ENCODE measurements at places on chromosomes 3 and 15.

GRCh38 chr3:16216373-16216935 is 42.0 kb downstream of the GALNT15 start:
- no peak for DNase-seq

DNA sequence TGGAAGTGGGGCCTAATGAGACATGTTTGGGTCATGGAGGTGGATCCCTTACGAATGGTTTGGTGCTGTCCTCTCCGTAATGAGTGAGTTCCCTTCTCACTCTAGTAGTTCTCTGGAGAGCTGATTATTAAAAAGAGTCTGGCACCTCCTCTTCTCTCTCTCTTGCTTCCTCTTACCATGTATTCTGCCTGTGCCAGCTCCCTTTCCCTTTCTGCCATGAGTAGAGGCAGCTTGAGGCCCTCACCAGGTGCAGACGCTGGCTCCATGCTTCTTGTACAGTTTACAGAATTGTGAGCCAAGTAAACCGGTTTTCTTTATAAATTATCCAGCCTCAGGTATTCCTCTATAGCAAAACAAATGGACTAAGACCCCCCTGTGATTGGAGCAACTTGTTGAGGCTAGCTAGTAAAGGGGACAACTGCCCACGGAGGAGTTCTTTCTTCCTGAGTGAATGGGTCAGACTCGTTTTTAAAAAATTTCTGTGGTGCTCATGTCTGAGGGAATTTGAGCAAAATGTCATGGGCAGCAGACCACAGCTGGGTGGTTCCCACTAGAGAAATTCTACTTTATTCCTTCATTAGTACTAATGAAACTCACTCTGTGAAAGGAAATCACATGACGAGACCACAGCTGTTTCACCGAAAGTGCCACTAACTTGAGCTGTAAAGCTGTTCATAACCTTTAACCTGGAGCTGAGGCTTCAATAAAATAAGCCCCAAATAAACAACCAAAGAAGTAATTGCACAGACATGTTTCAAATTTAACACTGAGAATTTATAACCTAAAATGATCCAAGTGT is 210.0 kb downstream of the NFKBIZ start:
- DNase-seq: no peak

DNA sequence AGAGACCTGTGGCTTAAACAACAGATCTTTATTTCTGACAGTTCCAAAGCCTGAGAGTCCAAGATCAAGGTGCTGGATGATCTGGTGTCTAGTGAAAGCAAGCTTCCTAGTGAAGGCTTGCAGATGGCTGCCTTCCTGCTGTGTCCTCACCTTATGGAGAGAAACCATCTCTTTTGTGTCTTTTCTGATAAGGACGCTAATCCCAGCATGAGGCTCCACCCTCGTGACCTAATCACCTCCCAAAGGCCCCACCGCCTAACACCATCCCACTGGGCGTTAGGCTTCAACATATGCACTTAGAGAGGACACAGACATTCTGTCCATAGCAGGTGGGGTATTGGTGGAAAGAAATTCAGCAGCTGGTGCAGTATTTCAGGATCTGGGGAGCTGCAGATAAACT is 19.8 kb upstream of the LYSMD4 start:
- no peak for DNase-seq

DNA sequence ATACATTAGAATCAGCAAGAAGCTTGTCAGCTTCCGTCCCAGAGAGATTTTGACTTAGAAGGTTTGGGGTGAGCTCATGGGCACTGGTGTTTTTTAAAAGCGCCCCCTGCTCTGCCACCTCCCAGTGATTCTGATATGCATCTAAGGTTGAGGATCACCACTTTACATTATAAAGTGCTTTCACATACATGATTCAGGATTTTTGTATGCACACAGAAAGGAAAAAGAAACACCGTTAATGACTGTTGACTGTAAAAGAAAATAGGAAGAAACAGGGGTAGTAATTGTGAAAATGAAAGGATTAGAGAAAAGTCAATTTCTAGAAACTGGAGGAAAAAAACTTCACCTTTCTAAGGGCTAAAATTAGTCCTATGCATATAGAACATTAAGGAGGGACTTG is 104.9 kb upstream of the ZBED2 start:
- no peak for DNase-seq

DNA sequence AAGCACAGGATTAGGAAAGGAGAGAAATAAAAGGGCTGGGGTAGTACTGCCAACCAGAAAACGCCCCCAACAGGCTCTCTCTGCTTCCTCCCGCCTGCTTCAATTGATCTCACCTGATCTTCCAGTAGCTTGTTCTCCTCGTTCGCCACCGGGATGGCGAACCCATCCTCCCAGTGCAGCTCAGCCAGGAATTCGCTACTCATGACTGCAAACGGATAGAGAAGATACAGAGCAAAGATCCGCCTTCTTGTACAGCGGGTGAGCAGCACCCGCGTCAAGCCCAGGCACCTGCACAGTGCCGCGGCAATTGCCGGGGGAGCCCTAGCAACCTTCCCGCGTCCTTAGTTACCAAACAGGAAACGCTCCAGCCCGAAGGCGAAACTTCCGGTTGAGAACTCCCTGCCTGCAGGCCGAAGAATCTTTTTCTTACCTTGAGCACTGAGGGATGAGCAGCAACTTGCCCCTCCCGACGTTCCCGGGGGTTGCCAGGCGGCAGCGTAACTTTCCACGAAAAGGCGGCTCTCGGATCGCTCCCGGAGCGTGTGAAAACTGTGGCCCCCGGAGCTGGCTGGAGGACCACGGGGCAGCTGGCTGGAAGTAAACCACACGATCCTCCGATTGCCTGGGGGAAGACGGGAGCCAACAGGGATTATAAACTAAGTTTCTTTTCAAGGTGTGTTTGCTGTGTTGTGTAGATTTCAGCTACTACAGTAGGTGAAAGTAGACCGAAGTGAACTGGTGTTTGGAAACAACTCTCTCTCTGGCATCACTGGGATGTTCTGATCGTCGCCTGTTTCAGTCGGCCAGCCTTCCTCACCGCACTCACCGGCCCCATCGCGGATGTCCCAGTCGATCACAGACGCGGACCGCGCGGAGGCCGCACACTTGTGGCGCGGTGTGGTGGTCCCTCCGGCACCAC is at the start of gene CCDC39:
Gene CCDC39, minus strand, starts transcription at position 312 of the 919 bp plus-strand sequence. Its CDS starts 109 bp downstream, at position 203.
- no peak for DNase-seq

- DNase-seq: no peak
These were observed 279.3 kb downstream of the KCNH8 start for GRCh38 chr3:19427422-19428149.

- no peak for DNase-seq
These were observed 932 bp downstream of the ARL8B start for GRCh38 chr3:5122741-5123706.

DNA sequence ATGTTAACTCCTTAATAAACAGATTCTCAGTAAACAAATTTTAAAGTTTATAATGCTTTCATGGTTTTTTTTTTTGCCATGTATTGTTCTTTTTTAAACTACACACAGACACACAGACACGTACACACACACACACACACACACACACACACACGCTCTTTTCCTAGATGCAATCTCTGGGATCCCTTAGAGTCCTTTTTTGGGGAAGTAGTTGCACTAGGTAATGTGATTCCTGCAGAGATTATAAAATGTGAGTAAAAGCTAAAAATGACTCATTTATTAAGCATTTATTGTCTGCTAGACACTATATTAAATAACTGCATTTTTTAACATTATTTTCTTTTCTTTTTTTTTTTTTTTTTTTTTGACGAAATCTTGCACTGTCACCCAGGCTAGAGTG is 19.9 kb downstream of the NDUFB5 start:
- DNase-seq: no peak

GRCh38 chr3:155872904-155873646 is 2.6 kb downstream of the GMPS start:
- DNase-seq: no peak

GRCh38 chr3:157540656-157541055 is 37.4 kb upstream of the VEPH1 start:
- no peak for DNase-seq

- no peak for DNase-seq
These were observed 420.3 kb upstream of the CFAP20DC start for GRCh38 chr3:59469948-59470723.

DNA sequence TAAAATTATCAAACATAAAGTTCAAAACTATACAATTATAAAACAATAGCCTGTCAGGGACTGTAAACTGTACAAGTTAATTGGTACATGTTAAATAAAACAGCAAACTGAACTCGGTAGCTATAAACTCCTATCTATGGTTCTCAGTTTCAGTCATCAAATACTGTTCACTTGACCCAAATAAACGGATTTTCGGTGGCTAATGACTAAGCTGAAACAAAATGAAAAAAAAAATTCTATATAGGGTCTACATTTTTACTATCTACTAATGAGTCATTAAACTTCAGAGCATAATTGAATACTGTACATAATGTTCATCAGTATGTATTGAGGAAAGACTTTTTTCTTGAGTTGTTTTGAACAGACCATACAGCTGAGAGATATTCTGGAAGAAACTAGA is 6.6 kb downstream of the PROK2 start:
- no peak for DNase-seq

- no peak for DNase-seq
These were observed 93.7 kb downstream of the TMEM266 start for GRCh38 chr15:76153241-76154197.

- no peak for DNase-seq
These were observed 124.3 kb downstream of the ZNF280D start for GRCh38 chr15:56608993-56609392.

DNA sequence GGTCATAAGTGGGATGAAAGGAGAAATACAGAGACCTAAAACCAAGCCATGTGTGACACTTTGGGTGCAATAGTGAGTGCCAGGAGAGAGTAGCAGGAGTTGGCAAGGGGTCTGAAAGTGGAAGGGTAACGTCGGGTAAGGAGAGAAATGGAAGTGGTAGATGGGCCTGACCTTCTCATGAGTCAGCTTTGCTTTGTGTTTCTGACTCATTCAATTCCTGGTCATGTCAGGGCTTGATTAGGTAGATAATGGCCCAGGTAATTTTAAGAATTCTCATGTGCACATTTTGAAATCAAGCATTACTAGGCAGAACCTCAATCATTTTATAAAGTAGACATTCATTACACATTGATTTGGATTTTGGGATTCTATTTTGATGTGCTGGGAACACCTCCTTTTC is 262.5 kb downstream of the SOX2 start:
- DNase-seq: no peak

DNA sequence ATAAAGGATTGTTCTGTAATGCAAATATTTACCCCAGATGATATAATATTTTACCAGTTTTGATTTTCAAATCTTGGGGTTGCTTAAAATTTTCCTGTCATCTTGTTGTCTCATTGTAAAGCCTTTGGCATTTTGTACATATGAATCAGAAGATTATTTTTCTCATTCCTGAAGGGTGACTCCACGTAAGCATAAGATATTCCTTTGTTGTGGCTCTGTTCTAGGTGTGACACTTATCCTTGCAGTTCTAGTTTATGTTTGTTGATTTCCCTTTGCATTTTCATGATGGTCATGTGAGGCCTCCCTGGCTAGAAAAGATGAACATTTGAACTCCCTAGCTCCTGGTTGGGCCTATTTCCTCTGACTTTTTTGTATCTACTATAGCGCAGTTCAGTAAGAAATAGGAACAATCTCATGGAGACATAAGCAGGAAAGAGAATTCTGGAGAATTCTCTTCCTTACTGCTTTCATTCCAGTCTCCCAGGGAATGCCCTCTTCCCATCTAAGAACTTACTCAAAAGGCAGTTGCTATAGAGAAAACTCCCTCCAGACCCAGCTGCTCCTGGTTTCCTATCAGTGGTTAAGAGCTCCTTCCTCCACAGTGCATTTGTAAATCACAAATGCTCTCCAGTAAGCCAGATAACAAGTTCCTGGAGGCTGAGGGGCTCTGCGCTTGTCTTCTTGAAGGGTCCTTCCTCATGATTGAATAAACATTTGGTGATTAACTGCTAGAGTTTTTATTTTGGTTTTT is 124.7 kb downstream of the WNT5A start:
- DNase-seq: no peak

GRCh38 chr3:160671231-160671630 is 5.7 kb upstream of the ARL14 start:
- DNase-seq: no peak

- DNase-seq: no peak
These were observed 326.7 kb upstream of the ROPN1 start for GRCh38 chr3:124318656-124319055.

- no peak for DNase-seq
These were observed 150.5 kb upstream of the LRRFIP2 start for GRCh38 chr3:37324850-37325321.

DNA sequence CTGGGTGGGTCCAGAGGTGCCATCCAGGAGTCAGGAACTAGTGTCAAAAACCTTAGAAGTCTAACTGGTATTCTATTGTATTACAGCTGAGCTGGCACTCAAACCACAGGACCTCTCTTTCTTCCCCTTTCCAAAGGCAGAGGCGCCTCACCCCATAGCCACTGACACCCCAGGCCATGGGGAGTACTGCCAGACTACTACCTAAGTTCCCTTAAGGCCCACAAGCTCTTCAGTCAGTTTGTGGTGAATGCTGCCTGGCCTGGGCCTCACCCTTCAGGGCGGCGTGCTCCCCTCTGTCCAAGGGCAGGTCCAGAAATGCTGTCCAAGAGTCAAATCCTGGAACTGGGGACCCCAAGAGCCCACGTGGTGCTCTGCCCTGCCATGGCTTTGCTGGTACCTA is 43.0 kb upstream of the FGF7 start:
- no peak for DNase-seq

DNA sequence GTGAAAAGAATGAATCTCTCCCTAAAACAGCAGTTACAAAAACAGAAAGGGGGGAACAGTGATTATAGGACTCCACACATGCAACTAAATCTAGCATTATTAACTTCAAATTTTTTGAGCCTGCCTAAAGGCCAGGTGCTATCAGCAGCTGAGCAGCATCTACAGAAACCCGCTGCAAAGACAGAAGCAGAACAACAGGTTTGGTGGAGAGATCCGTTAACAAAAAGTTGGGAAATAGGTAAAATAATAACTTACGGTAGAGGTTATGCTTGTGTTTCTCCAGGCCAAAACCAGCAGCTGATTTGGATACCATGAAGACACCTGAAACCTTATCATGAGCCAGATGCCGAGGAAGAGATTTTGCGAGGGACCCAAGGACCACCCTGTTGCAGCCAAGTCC is 201.6 kb upstream of the UBE3A start:
- DNase-seq: no peak

GRCh38 chr3:113312416-113312815 is 101.1 kb downstream of the BOC start:
- DNase-seq: no peak

DNA sequence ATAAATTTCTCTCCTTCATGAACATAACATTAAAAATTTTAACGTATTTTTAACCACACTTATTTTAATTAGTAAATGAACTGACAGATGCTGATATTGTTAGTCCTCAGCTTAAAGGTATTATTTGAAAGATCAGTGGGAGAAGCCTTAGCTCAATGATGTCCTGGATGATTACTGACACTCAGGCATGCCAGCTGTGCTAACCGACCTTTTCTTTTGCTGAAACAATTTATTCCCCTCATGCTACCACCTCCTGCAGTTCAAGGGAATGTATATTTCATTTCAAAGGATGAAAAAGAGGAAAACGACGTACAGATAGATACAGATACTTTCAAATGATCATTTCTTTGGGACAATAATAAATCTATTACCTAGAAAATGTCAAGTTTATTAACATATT is 620.8 kb downstream of the FGF12 start:
- DNase-seq: no peak

GRCh38 chr15:62740141-62741004 is 302.2 kb upstream of the TPM1 start:
- DNase-seq: no peak

Measured in cortex of kidney (tissue), 1 donor.